ENCODE measurements at places on chromosomes 6 and 20.

GRCh38 chr6:144008120-144008811 is at the start of gene PLAGL1:
Gene PLAGL1 (minus strand): TSS chr6:144008259. CDS start chr6:143948136, 60,123 bp downstream.
- DNase-seq: peak; percentile 69

DNA sequence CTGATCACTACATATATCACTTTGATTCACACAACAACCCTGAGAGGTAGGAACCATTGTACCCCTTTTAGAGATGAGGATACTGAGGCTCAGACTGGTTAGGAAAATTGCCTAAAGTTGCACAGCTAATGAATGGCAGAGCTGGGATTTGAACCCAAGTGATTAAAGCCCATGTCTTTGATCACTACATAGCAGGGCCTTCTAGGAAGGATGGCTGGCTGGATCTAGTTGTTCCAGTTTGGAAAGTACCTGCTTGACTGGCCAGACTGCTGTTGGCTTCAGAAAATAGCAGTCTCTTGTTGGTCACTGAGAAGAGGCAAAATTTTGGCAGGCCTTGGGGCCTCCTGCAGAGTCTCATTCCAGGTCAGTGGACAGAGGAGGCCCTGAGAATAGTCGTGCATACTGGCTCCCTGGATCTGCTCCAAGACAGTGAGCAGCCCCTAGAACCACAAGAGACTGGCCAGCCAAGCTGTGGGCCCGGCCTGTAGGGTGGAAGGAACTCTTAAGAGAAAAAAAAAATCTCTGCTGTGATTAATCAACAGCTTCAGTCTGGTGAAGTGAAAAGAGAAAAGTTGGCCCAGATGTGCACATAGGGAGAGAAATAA is 17.5 kb downstream of the PPARD start:
- peak; percentile 96 for DNase-seq

- DNase-seq: no peak
Measured at GRCh38 chr6:3453413-3454272, 3.2 kb downstream of the SLC22A23 start.

DNA sequence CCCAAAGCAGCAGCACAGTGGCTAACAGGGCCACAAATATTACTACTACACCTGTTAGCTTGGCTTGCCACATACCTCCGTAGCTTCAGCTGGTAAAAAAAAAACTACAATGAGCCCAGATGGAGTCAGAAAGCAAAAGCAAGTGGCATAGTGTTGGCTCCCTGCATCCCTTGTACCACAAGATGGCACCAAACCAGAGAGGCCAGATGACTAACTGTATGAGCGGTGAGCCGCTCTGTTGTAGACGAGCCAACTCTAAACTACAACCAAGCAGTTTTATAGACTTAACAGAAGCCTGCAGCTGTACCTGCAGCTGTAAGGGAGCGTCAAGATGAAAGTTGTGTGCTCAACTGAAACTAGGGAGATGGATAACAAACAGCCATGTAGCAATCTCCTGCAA is 84.5 kb upstream of the MCHR2 start:
- DNase-seq: peak; percentile 27

All from fibroblast of the aortic adventitia (primary cell).